ENCODE measurements at places on chromosomes 5 and 9. TPM values are rescaled to one million over a fixed set of nuclear protein-coding genes. Genes with fewer than 3 reads are reported as not detected.

GRCh38 chr5:173234129-173234790, 746 bp downstream of the NKX2-5 start:
- peaks cover 4% of the 10 kb centered on the region for H3K36me3 ChIP-seq
- peaks cover 93% of the 10 kb centered on the region for H3K27me3 ChIP-seq
- peaks cover 35% of the 10 kb centered on the region for H3K4me1 ChIP-seq
- no peak overlapping the region for H3K4me3 ChIP-seq
- peak overlapping the region; percentile 46 for H3K27ac ChIP-seq

GRCh38 chr5:57067597-57067924, 106.3 kb upstream of the GPBP1 start:
- H3K27me3 ChIP-seq = peaks cover 24% of the 10 kb centered on the region
- H3K4me3 ChIP-seq = no peak overlapping the region
- H3K27ac ChIP-seq = no peak overlapping the region
- no peaks in the 10 kb centered on the region for H3K4me1 ChIP-seq
- DNase-seq = no peak

- H3K27me3 ChIP-seq = peaks cover 19% of the 10 kb centered on the region
- peaks cover 21% of the 10 kb centered on the region for H3K4me1 ChIP-seq
- peak overlapping the region; percentile 83 for H3K27ac ChIP-seq
- DNase-seq = peak; percentile 58
- H3K4me3 ChIP-seq = peak overlapping the region; percentile 78
- no peaks in the 10 kb centered on the region for H3K36me3 ChIP-seq
These were observed 2.0 kb downstream of the IER5L start for GRCh38 chr9:129175825-129176633.

GRCh38 chr5:77087484-77088261, 588 bp upstream of the ZBED3 start:
- H3K4me3 ChIP-seq = peak overlapping the region; percentile 80
- no peak overlapping the region for H3K27ac ChIP-seq
- H3K27me3 ChIP-seq = peaks cover 11% of the 10 kb centered on the region

- peak within 1 kb of the TSS; percentile 84 for H3K4me3 ChIP-seq
- H3K27me3 ChIP-seq = peaks cover 60% of the 10 kb centered on the region
- DNase-seq = peak; percentile 36
- H3K27ac ChIP-seq = peak within 1 kb of the TSS; percentile 72
- H3K36me3 ChIP-seq = no peaks in the 10 kb centered on the region
- H3K4me1 ChIP-seq = peaks cover 25% of the 10 kb centered on the region
These were observed at the start of gene RORB for GRCh38 chr9:74496819-74497747. Gene RORB (plus strand): TSS chr9:74497335. CDS start chr9:74497977, 642 bp downstream.

DNA sequence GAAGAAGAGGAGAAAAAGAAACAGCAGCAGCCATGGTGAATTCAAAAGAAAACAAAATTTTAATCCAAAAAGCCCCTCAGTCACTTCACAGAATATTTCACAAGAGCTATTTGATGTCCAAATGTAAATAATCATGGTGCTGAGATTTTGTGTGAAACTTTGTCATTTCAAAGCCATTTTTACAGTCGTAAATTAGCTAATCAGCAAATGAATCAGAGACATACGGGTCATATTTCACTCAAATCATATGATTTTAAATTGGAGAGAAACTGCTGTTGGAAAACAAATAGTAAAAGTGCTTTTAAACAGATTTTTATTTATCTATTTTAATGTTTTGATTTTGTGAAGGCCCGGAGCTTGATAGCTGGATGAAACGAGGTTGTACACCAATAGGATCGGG, 101.4 kb upstream of the SMIM23 start:
- no peaks in the 10 kb centered on the region for H3K27me3 ChIP-seq
- H3K4me3 ChIP-seq = no peak overlapping the region
- no peak overlapping the region for H3K27ac ChIP-seq
- no peaks in the 10 kb centered on the region for H3K36me3 ChIP-seq

- no peaks in the 10 kb centered on the region for H3K4me1 ChIP-seq
- H3K27me3 ChIP-seq = peaks cover 11% of the 10 kb centered on the region
- no peaks in the 10 kb centered on the region for H3K36me3 ChIP-seq
- H3K4me3 ChIP-seq = no peak overlapping the region
- no peak for DNase-seq
- no peak overlapping the region for H3K27ac ChIP-seq
These were observed 6.4 kb upstream of the SMIM32 start for GRCh38 chr5:136199408-136199807.

DNA sequence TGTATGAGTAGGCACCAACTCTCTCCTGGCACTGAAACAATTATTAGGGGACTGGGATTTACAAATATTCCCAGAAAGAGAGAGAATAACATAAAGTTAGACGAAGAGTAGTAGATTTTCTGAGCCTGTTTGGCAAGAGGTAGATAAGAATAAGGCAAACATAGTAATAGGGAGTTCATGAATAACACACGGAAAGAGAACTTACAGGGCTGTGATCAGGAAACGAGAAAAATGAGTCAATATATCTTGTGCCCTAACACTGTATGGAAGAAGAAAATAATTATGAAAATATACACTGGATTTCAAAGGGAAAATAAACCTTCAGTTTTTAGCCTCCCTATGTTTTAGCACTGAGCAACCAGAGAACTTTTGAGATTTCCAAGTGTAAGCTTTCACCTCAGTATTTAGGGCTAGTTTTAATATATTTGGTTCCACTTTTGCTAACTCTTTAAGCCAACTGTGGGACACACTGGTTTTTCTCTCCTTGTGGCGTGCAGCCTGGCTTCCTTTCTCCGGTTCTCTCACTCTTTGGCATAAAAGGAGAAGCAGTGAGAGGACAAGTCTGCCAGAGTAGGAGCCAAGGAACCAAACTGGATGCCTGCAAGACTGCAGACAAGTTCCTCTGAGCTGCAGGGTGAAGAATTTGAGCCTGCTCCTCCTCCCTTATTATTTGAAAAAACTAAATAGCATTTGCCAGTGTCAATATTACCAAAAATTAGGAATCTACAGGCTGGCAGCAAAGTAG, 6.6 kb upstream of the KCNN2 start:
- no peaks in the 10 kb centered on the region for H3K4me1 ChIP-seq
- DNase-seq = no peak
- no peak overlapping the region for H3K27ac ChIP-seq
- H3K36me3 ChIP-seq = no peaks in the 10 kb centered on the region

- no peaks in the 10 kb centered on the region for H3K4me1 ChIP-seq
- no peak overlapping the region for H3K27ac ChIP-seq
- no peak for DNase-seq
- H3K36me3 ChIP-seq = no peaks in the 10 kb centered on the region
These were observed 226.9 kb downstream of the IRX2 start for GRCh38 chr5:2524620-2525019.

The ANKRD31 gene
- total RNA-seq = 0.17 TPM

The ABCA1 gene
- 0.25 TPM for total RNA-seq
